ENCODE measurements at places on chromosomes 5 and 9.

DNA sequence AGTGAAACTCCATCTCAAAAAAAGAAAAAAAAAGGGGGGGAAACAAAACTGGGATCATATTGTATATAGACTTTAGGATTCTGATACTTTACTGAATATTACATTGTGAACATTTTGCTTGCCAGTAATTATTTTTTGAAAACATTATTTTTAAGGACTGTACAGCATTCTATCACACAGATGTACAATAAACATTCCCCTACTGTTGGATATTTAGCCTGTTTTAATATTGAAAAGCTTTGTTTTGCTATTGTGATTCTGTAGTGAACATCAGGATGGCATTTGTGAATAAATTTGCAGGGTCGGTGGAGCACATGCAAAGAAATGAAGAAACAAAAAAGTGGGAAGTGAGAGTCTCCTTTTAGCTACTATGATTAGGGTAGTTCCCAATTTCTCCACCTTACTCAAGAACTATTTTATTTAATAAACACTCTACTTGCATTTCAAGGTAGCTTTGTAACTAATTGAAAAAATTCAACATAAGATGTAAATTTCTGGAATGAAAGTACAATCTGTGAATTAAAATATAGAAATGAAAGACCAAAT, 18.7 kb downstream of the RASGRF2 start:
- no peak for DNase-seq

DNA sequence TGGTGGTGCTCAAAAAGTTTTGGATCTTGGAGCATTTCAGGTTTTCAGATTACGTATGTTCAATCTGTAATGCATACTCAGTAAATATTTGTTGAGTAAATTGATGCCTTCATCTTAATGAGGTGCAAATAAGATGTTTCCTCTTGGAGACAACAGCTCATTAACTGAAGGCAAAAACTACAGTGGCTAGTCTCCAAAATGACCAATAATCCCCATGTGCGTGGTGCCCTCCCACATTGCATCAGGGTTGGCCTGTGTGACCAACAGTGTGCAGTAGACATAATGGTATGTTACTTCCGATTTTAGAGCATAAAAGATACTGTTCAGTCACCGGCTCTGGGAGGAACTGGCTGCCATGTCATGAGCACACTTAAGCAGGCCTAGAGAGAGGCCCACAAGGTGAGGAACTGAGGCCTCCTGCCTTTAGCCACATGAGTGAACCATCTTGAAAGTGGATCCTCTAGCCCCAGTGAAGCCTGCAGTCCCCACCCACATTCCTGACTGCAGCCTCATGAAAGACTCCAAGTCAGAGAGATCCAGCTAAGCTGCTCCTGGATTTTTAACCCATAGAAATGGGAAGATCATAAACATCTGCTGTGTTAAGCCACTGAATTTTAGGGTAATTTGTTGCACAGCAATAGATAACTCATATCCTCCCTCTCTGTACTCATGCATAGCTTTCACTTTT, 55.7 kb downstream of the LIFR start:
- no peak for DNase-seq

GRCh38 chr9:116572095-116572748, 114.9 kb upstream of the TRIM32 start:
- peak; percentile 9 for DNase-seq

DNA sequence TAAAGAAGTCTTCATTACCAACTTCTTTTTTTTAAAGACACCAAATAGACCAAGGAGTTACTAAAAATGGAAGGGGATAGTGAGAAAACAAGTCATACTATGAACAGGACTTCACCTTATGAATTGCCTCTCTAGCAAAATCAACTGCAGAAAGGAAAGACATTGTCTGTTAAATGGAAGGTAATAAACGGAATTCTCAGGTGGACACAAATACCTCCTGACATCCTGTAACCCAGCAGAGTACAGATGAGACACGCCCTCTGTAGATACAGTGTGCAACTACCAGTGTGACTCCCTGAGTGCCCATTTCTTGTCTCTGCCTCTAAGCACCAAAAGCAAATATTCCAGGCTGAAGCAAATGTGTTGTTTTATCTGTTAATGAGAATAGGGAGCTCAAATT, 12.2 kb upstream of the PLPP1 start:
- DNase-seq, result no peak

Data from hypothalamus (tissue), 51 donors.